RPMI7951 (cell line): ENCODE measurements at places on chromosomes 2 and 18. TPM values are rescaled to one million over a fixed set of nuclear protein-coding genes. Genes with fewer than 3 reads are reported as not detected.

Gene UGT1A3
- not detected in 2 replicates for total RNA-seq

Gene CREB1
- 28.0 and 39.8 TPM in 2 replicates for total RNA-seq

Gene PSMD14
- total RNA-seq: 198 and 202 TPM in 2 replicates

Gene CYP27C1
- 3.5 TPM in 2 replicates for total RNA-seq

Gene CDH2
- 35.8 and 43.7 TPM in 2 replicates for total RNA-seq

Gene TMEM150A
- 5.5 and 6.2 TPM in 2 replicates for total RNA-seq

Gene PID1
- total RNA-seq: 15.9 and 23.8 TPM in 2 replicates

Gene GDF7
- not detected in 2 replicates for total RNA-seq

Gene AQP12A
- not detected in 2 replicates for total RNA-seq

Gene SH3BP4
- total RNA-seq: 75.8 and 86.6 TPM in 2 replicates

Gene CDH7
- not detected in 2 replicates for total RNA-seq

Gene STK17B
- 69.9 and 75.5 TPM in 2 replicates for total RNA-seq

Gene MARCHF4
- 0.29 and 0.48 TPM in 2 replicates for total RNA-seq

Gene CCL20
- 2.2 and 3.8 TPM in 2 replicates for total RNA-seq

Gene SCYGR4
- total RNA-seq: not detected in 2 replicates

Gene TMEM169
- total RNA-seq: 2.2 and 2.9 TPM in 2 replicates
